NCI-H1694 treated with DMSO at 0.1 percent for 48 hours (cell line): ENCODE measurements at places on chromosomes 6 and 20.

- DNase-seq = no peak
Measured at GRCh38 chr6:155454008-155454407, 1.6 kb downstream of the NOX3 start.

DNA sequence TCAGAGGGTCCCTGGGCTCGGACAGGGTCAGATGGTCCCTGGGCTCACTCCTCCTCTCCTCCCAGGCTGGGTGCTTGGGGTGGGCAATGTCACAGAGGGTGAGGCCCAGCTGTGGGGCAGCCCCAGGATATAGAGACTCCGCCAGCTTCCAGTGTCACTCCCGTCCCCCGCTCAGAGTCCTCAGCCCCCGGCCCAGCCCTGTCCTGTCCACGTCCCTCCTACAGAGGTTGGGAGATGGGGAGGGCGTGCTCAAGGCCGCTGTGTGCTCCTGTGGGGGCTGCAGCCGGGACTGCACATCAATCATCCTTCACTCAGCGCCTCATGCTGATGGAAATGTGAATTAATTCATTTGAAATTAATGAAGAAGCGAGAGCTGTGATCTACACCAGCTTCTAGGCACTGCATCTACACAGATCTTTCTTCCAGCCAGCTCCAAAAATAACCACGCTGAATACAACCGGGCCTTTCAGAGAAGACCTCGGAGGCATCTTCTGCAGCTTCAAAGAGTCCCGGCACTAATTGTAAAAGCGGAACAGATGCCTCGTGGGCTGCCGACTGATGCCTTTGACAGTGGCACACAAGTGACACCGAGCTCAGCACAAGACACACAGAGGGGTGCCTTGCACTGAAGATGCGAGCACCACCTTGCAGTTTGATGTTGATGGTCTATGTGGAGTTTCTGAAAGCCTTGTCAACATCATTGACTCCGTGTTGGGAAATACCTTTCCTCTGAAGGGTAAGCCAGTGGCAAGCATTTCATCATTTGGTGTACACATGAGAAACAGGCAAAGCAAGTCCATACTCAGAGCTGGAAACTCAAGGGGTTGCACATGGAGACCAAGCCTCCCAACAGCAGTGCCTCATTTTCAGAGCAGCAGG lies 39.3 kb downstream of the DACT2 start:
- no peak for DNase-seq

DNA sequence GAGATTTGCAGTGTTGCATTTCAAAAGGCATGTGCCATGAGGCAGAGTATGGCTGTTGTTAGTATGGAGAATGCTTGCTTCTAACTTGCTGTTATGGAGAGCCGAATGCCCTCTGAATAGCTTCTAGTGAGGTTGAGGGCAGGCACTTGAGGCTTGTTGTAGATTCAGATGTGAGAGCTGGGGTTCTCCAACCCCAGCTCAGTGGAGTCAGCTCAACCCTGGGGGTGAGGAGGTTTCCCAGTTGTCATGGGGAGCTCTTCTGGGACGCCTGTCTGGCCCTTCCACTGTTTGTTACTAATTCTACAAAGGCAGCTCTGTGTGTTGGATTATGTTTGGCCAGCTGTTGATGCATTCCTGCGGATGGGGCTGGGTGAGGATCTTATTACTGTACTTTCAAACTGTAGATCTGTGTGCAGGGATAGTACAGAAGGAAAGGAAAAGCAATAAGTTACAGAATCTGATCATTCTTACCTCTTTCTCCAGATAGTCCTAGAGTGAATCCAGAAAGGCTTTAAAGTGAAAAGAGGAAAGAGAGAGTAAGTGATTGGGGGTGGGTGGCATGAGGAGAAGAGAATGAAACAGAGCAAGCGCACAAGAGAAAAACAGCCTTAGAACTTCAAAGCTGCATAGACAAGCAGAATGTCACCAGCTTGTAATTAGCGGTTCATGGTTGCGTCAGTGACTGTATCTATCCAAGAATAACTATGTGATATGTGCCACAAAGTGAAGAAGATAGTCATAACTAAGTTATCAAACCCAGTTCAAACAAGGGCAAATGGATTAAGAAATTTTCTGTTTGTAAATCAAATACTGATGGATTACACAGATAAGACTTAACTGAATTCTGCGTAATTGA lies 148.7 kb downstream of the PRL start:
- DNase-seq = peak; percentile 79

GRCh38 chr6:138667408-138667807 lies 106.2 kb upstream of the CCDC28A start:
- no peak for DNase-seq

DNA sequence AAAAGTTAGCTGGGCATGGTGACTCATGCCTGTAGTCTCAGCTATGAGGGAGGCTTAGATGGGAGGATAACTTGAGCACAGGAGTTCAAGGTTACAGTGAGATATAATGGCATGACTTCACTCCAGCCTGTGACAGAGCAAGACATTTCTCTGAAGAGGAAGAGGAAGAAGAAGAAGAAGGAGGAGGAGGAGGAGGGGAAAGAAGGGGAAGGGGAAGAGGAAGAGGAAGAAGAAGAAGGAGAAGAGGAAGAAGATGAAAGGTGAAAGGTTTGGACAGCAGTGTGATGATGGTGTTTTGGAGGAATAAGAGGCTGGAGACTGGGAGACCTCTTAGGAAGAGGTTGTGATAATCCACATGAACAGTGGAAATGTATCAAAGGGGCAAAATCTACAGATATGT lies 410.7 kb upstream of the JAG1 start:
- DNase-seq = no peak

DNA sequence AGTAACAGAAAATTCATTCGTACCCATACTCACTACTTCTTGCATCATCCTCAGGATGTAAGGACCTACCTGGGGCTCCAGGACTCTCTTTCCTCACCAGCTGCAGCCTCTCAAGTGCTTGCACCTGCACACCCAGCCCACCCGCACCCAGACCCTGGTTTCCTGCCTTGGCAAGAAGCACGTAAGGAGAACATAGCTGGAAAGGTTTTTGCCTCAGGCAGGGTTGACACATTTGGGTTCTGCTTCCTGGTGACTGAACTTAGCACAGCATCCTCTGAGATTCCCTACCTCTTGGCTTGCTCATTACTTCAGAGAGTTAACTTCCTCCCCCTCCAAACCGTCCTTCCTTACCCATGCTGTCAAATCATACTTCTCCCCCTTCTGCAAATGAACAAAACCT lies 556.9 kb downstream of the CD83 start:
- no peak for DNase-seq

- no peak for DNase-seq
Measured at GRCh38 chr6:16760516-16761470, at the start of gene ATXN1. ATXN1 (minus strand) TSS chr6:16761460.

DNA sequence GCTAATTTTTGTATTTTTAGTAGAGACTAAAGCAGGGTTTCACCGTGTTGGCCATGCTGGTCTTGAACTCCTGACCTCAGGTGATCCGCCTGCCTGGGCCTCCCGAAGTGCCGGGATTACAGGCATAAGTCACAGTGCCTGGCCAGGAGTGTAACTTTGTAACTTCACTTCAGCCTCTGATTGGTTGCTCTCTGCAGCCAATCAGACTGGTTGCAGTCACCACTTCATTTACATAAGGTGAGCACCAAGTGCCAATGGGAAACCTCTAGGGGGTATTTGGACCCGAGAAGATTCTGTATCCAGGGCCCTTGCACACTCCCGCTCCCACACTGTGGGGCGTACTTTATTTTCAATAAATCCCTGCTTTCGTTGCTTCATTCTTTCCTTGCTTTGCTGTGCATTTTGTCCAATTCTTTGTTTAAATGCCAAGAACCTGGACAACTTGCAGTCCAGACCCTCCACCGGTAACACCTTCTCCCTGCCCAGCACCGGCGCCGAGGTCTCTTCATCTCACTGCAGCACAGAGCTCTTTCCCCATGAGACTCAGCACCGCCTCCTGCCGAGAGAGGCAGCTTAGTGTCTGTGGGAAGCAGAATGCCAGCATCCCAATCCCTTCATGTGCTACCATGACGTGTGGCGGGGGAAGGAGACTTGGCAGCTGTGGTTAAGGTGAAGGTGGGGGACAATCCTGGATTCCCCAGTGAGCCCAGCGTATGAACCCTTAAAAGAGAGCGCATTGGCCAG lies 14.0 kb upstream of the MRGBP start:
- no peak for DNase-seq

GRCh38 chr6:160031871-160032270 lies 63.0 kb downstream of the IGF2R start:
- no peak for DNase-seq

DNA sequence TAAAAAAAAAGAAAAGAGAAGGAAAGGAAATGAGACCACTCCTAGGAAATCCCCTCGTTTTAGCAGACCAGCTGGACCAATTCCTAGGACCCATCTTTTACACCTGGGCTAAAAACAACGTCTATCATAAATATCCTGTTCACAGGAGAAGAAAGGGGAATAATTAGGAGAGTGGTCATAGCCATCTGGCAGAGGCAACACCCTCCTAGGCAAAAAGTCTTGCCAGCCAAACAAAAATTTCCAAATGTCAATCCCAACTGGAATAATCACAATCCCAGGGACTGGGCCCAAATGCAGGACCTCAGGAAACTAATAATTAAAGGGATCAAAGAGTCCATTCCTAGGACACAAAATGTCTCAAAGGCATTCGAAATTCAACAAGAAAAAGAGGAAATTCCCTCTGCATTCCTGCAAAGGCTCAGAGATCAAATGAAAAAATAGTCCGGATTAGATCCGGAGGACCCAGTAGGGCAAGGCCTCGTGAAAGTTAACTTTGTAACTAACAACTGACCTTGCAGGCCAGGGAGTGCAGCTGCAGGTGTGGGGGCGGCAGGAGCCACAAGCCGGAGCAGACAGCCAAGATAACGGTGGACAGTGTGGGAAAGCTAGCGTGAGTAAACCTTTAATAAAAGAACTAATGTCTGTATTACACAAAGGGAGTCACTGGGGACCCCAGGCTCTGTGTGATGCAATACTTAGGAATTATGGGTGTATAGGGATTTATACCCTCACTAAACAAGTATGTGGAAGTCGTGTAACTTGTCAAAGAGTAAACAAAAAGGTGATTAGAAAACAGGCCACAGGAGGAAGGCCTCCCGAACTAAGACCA lies 11.7 kb downstream of the LCA5 start:
- no peak for DNase-seq

DNA sequence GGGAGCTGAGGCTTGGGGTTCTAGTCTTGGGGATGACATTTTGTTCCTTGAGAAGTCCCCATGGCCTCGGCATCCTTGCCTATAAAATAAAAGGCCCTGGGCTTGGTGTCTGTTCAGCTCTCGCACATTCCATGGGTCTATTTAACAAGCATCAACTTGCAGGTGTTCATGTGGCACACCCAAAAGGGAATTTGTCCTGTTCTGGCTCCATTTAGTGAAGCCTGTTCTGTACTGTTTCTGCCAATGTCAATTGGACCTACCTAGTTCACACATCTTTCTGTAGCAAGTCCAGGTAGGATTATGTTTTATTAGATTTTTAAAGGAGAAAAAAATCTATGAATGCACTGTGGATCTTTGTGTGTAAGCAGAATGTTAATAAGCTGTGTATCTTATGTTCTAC lies 262.0 kb downstream of the HIVEP2 start:
- no peak for DNase-seq

- DNase-seq = no peak
Measured at GRCh38 chr20:9495701-9496100, 18.7 kb upstream of the LAMP5 start.

- no peak for DNase-seq
Measured at GRCh38 chr6:107820338-107821261, 3.5 kb downstream of the SCML4 start.

DNA sequence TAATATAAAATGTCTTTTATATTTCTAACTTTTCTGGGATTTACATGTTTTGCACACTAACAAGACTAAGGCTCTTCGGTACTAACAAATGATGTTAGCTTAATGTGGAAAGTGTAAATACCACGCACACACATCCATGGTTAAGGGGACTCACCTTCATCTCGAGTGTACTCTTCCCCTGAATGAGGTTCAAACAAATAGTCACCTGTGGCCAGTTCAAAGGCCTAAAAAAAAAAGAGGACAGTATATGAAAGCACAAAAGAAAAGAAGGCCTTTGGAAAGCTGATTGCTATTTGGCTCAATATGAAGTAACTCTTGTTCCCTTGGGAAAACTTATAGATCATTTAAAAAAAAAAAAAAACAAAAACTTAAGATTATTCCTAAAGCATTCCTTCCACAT lies 37.2 kb downstream of the LHFPL5 start:
- no peak for DNase-seq

- no peak for DNase-seq
Measured at GRCh38 chr20:63456429-63457284, 15.8 kb downstream of the KCNQ2 start.

DNA sequence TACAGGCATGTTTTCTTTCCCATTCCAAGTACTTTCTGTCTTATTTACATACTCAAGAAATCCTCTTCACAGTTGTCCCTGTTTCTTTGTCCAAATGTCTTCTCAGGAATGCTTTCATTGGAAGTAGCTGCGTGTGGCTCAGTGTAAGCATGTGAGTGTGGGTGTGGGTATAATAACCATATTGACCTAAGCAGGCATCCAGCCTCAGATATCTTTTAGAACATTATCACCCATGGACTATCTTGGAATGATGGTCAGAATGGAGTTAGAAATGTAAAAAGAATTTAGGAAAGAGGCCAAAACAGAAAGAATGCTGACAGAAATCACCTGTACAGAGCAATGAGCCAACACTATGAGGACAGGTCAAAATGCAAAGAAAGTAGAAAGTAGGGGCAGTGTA lies 16.4 kb downstream of the VNN2 start:
- DNase-seq = no peak

DNA sequence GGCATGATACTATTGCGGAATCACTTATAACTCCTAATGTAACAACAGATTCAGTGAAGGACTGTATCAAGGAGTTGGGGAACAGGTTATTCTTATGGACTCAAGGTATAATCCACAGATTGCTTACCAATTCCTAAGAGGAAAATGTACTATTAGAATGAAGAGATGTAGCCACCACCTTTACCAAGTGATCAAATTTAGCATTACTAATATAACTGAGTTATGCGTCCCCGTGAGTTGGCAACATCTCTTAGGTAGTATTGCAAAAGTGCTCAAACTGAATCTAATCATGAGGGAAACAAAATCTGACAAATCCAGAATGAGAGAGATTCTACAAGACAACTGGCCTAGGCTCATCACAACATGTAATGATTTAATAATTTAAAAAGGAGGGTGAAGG lies 777 bp upstream of the SNRNP48 start:
- DNase-seq = no peak

GRCh38 chr6:36794713-36795065 lies 44.6 kb downstream of the CPNE5 start:
- no peak for DNase-seq

- DNase-seq = no peak
Measured at GRCh38 chr6:44035621-44036020, 91.6 kb downstream of the MRPL14 start.
